Tongue (tissue), 3 donors: ENCODE measurements at places on chromosomes 2 and 18. TPM values are rescaled to one million over a fixed set of nuclear protein-coding genes. Genes with fewer than 3 reads are reported as not detected.

ENOSF1 gene
- 38.6 TPM for total RNA-seq

BCL11A gene
- total RNA-seq: 19.9 TPM

CFAP221 gene
- 3.0 TPM for total RNA-seq

SPP2 gene
- not detected for total RNA-seq

APCDD1 gene
- 31.2 TPM for total RNA-seq

CRYBA2 gene
- not detected for total RNA-seq

C2orf66 gene
- total RNA-seq: not detected

GRCh38 chr2:112915300-112916144 lies 4.6 kb downstream of the IL37 start:
- DNase-seq: no peak

DNA sequence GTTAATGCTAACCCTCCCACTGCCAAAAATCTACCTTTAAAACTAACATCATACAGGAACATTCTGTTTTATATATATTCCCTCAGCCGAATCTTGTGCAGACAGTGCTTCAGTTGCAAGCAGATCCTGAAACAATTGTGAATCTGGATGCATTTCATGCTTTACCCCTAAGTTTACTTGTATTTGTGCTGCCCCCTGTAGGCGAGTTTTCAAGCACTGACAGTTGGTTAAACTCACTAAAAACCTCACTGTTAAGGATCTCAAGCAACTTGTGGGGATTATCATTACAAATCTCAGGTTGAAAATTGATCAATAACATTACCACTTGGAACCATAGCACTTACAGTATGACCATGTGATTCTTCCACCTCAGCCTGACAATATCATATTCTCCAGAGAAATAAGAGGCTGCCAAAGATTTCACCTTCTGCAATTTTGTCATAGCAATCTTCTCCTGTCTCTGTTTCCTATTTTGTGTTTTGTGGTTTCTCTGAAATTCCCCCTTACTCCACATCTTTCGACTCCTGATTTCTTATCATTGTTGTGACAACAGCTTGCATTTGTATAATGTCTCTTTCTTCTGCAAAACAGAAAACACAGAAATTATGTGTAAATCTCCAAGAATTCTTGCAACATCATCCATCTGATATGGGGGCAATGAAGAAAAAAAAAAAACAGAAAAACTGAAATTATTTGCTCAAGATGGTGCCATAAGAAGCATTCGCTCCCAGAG lies 354.6 kb upstream of the SETBP1 start:
- DNase-seq: peak; percentile 56

DNA sequence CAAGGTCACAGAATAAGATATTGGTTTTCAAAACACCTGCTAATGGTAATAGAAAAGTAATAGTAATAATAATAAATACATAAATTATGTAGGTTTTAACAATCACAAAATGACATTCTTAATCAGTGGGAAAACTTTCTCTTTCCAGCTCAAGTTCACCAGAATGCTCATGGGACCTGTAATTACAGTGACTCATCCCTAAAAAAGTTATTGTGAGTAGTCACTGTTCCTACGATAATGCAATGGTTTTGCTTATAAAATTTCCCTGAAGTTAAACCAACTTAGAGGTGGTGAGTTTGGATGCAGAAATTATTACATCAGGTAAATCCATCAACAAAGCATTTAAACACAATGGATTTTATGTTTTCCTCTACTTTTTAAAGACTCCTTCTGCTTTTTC lies 502.3 kb downstream of the PID1 start:
- peak; percentile 24 for DNase-seq

- DNase-seq: no peak
Observed at GRCh38 chr2:41989501-41990180, 58.2 kb upstream of the PKDCC start.

DNA sequence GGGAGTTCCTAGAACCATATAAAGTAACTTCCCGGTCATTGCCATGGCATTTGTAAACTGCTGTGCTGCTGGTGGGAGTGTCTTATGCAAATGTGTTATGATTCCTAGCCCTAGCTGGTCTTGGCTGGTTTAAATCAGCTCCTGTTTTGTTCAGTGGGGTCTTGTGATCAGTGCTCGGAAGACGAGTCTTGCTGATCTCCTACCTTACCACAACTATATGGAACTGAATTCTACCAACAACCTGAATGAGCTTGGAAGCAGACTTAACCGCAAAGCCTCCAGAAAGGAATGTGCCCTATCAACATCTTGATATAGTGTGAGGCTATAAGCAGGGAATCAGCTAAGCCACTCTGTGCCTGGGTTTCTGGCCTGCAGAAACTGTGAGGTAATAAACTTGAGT lies 33.5 kb downstream of the POLE4 start:
- DNase-seq: peak; percentile 59

GRCh38 chr2:129672521-129672920 lies 306.9 kb upstream of the RAB6C start:
- DNase-seq: peak; percentile 5

DNA sequence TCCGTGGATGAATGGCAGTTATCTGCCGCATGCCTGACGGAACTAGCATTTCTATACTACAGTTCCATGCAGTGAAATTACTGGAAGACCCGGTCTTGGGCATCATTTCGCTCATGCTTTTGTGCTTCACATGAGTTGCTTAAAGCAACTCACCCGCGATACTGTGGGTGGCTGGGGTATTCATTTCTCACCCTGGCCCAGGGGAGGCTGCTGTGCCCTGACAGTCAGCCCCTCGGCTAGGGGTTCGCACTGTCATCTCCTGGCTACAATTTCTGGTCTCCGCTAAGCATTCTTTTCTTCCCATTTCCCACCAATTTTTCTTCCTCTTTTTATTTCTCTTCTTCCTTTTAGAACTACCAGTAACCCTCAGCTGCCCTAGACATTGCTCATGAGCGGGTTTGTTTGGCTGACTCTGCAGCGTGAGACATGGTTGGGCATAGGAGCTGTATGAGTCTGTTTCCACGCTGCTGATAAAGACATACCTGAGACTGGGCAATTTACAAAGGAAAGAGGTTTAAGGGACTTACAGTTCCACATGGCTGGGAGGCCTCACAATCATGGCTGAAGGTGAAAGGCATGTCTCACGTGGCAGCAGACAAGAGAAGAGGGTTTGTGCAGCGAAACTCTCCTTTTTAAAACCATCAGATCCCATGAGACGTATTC lies 16.5 kb upstream of the CNDP2 start:
- no peak for DNase-seq

DNA sequence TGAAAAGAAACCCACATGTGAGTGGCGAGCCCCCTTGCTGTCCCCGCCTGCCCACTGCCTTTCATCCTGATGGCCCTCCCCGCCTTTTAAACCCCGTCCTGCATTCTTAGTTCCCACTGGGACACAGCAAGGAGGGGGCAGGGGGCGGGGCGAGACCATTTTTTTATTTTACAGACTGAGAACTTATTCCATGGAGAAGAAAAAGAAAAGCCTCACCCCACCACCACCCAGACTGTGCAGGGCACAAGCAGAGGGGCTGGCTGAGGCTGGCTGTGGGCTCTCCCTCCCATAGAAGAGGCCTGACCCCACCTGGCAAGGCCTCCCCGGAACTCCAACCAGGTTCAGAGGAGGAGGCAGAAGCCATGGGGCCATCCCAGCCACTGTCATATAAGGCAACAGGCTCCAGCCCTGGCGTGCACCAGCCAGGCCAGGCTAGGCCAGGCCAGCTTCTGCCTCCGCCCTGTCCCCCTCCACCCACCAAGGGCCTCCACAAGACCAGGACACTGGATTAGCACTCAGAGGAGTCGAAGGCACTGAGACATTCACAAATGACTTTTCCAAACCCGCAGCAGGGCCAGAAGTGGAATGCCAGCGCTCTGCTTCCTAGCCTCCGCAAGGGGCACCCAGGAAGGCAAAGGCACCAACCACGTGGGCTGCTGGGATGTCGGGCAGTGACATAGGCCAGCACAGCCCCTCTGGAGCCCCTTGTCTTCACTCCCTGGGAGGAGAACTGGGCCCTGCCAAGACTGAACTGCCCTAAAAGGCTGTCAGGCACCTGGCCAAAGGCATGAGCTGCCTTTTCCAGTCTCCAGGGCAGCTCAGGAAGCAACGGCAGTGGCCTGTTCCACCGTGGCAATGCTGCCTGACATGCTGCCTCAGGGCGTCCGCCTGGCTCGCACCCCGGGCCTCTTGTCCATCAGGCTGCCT lies 37.5 kb upstream of the SEMA4C start:
- peak; percentile 91 for DNase-seq

GRCh38 chr2:14297340-14297739 lies 335.2 kb upstream of the LRATD1 start:
- DNase-seq: peak; percentile 50

GRCh38 chr2:200455958-200456421 lies 53.9 kb downstream of the KCTD18 start:
- no peak for DNase-seq

DNA sequence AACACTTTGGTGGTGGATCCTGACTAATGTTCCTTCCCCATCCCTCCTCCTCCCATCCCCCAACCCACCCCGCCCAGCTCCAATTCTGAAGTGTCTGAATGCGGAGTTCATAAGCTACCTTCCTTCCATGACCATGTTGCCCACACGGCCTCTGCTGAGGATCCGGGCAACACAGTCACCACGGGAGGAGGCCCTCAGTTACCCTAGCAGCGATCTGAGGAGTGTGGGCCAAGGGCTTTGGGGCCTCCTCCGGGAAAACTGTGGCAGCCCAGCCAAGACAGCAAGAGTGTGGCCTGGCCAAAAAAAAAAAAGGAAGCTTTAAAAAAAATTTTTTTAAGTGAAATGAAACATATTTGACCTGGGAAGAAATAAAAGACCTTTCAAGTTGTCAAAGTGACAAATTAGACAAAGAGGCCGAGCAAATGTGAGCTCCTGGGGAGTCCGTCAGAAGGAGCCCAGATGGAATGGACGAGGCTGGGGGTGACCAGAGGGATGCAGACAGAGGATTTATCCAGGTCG lies 169.0 kb upstream of the PKDCC start:
- DNase-seq: peak; percentile 49

- no peak for DNase-seq
Observed at GRCh38 chr2:240430595-240430994, 4.9 kb upstream of the GPC1 start.

- DNase-seq: peak; percentile 11
Observed at GRCh38 chr2:14944562-14945346, 312.2 kb downstream of the LRATD1 start.

DNA sequence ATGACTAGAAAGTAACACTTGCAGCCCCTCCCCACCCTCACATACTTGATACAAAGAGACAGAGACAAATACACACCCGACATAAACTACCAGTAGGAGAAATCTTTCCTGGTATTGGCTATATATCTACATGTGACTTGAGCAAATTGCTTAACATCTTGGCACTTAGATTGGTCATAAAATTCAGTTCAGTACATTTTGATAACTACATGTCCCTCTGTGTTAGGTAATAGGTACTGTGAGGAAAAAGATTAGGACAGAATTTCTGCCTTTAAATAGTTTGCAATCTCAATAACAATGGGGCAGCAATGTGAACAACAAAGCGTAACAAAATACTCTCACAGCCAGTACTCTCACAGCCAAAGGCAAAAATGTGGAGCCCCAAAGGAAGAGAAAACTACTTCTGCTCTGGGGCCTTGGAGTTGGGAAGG lies 670.0 kb upstream of the ACVR2A start:
- no peak for DNase-seq

GRCh38 chr2:75565472-75566462 lies 5.0 kb upstream of the EVA1A start:
- no peak for DNase-seq

GRCh38 chr2:240896871-240897692 lies 1.1 kb upstream of the MAB21L4 start:
- DNase-seq: no peak
